ENCODE measurements at places on chromosomes 5 and 9.

- DNase-seq: no peak
Observed at GRCh38 chr5:101390151-101390908, 487.2 kb upstream of the ST8SIA4 start.

DNA sequence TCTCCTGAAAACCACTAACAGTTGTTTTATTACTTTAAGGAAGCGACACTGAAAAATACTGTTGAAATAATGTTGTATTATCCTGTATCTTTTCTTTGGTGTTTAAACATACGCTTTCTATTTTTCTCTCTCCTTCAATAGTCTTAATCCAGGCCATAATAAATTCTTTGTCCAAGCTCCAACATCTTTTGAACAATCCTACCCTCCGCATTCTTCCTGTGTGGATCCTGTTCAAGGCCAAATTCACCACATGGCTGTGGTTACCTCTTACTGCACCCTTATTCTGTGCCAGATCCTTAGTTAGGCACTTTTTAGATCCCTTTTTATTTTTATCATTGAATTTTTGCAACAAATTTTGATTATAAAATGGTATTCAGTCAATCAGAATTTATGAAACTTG is 1691.5 kb downstream of the MAT2B start:
- DNase-seq: no peak

- no peak for DNase-seq
Observed at GRCh38 chr5:172007175-172008110, 1.0 kb upstream of the FBXW11 start.

DNA sequence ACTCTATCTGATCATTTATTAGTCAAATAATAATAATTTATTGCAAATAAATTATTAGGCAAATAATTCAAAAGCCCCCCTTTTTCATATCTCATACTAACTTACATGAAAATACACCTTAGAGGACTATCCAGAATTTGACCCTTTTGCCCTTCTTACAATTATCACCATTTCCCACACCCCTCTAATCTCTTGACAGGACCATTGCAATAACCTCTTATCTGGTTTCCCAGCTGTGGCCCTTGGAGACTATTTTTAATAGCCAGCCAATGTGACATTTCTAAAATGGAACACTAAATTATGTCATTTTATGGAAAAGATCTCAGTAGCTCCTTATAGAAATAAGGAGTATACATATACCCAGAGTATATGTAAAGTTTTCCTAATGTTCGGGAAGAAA is 588.4 kb upstream of the COX7C start:
- no peak for DNase-seq

GRCh38 chr5:14325369-14325768 is 182.2 kb downstream of the TRIO start:
- DNase-seq: no peak

GRCh38 chr9:131554087-131554842 is 8.9 kb downstream of the PRRT1B start:
- no peak for DNase-seq

GRCh38 chr9:581673-582497 is 259.6 kb upstream of the DMRT1 start:
- no peak for DNase-seq

DNA sequence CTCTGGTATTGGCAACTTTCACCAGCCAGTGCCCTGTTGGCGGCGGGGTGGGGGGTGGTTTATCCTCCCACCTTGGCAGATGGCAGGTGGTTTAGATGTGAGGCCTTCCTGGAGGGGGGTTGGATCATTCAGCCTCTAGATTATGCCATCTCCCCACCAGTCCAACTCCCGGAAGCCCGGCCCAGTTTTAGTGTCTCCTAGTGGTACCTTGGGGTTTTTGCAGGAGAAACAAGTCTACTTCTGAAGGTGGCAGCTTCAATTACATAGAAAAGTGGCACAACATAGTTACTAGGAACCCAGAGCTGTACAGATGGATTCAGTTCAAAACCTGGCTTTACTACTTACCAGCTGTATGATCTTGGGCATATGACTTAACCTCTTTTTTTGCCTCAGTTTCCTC is 11.3 kb downstream of the PRLR start:
- no peak for DNase-seq

DNA sequence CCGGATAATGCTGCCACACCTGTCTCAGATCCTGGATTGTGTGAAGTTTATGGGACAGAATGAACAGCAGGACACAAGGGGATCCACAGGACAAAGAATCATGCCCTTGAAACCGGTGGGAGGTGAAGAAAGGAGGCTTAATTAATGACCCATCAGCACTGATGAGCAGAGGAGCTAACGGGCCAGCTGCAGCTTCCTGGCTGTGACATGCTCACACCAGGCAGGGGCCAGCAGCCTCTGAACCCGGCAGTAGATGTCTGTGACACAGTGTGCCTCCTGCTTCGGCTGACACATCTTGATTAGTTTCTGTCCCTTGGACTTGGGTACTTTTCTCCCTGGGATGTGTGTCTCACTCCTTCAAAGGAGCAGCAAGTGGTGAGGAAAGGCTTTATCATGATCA is 328.8 kb upstream of the BRINP1 start:
- no peak for DNase-seq

DNA sequence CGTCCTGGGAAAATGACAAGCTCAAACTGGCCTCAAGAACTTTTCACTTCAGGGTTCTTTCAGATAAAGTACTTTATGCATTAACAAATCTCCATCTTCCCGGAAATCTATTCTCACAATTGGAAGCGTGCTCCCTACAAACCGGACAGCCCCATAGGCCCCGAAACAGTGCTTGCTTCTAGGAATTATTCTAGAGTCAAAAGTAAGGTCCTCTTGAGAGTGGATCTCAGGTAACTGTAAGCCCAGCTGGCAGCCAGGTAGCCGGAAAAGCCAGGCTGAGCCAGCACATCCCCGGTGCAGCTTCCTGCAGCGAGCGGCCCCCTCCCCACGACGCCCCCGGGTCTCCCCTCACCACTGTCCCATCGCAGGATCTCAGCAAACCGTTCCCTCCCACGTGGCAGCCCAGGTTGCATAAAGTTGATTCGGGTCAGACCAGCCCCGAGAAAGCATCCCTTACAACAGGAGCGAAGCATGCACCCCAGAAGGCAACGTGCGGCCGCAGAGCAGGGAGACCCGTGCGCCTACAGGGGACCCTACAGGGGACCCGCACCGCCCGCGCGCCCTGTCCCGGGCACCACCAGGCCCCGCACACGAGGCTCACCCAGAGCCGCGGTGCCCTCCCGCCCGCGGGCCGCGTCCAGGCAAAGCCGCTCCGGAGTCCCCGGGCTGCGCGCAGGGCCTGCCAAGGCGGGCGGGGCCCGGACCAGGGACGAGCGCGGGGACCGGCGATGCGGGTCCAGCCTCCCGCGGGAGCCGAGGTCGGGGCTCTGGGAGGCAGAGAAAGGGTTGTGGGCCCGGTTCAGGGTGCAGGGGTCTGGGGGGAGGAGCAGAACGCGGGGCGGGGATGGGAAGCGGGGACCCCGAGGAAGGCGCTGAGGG is 920 bp downstream of the LPCAT1 start:
- DNase-seq: no peak

DNA sequence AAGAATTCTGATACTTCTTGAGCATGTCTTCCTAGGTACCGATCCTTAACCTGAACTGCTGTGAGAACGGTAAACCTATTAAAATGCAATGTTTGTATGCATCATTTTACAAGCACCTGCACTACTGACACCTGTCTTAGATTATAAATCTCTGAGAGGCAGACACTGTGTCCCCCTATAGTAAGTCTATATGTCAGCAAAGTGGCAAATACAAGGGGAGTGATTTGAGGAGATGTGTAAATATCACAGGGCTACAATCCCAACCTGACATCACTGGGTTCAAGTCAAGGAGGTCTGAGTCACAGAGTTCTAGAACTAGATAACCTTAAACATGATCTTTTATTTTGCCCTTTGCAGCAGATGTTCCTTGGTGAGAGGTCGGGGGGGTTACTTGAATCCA is 64.1 kb downstream of the ANKH start:
- DNase-seq: no peak

- DNase-seq: no peak
Observed at GRCh38 chr5:56406838-56407237, 173.7 kb upstream of the ANKRD55 start.
